ENCODE measurements at places on chromosomes 4 and X. TPM values are rescaled to one million over a fixed set of nuclear protein-coding genes. Genes with fewer than 3 reads are reported as not detected.

DNA sequence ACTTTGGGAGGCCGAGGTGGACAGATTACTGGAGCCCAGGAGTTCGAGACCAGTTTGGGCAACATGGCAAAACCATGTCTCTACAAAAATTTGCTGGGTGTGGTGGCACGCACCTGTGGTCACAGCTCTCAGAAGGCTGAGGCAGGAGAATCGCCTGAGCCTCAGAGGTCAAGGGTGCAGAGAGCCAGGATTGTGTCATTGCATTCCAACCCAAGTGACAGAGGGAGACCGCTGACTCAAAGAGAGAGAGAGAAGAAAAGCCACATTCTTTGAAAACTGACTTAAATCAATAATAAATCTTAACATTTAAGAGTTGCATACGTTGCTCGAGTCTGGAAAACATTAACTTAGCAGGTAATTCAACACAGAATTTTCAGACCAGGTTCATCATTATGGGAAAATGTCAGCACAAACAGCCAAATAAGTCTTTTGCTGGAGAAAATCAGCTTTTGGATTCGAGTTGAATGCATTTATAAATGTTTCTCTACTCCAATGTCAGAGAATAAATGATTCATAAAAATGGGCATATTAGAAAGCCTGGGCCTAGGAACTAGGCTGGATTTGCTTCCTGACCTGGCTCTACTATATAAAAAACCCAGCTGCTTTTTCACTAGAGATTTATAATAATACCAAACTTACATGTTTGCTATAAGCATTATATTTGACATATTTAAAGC lies 68.3 kb upstream of the RBPJ start:
- no peak for DNase-seq

- DNase-seq: no peak
These were observed 60.2 kb upstream of the CLDN34 start for GRCh38 chrX:9906919-9907318.

GRCh38 chrX:1261285-1261684 lies 7.3 kb upstream of the CSF2RA start:
- no peak for DNase-seq

DNA sequence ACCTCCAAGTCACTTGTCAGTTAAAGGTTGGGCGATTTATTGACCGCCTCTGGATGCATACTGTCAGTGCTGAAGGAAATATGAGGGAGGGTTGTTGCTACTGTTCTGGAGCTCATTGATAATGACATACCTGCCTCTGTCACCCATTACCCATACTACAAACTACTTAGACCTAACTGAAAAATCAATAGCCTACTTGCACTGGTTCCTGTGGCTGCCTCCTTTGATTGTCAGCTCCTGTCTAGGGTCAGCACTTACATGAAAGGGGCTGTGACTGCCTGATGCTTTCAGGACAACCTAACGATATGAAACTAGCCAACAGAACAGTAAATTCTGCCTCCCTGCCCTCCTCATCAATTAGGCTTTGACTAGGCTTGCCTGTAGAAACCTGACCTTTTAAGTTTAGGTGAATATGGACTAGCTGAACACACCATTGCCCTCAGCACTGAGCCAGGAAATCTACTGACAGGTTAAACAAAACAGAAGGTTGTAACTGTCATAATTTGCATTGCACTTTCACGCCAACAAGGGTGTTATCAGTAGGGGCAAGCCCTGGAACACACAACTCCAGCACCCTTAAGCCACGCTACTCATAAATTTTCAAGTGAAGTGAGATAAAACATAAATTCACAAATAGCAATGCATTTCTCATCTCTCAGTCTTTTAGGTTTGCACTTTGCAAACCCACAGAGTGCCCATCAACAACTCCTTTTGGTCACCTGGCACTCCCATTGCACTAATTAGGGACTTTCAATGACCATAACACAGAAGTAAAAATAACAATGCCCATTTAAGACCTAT lies 9.0 kb upstream of the MAB21L2 start:
- DNase-seq: no peak

The EGFL6 gene
- 0.24 TPM for total RNA-seq

The SPIN2A gene
- total RNA-seq: 0.30 TPM

The ZNF41 gene
- 15.4 TPM for total RNA-seq

The CLDN34 gene
- total RNA-seq: not detected

The SLC6A8 gene
- 144 TPM for total RNA-seq

The POU3F4 gene
- not detected for total RNA-seq

The ETNPPL gene
- 0.75 TPM for total RNA-seq

Measured in cardiac septum (tissue), 1 donor.